ENCODE measurements at places on chromosomes 2 and 18. TPM values are rescaled to one million over a fixed set of nuclear protein-coding genes. Genes with fewer than 3 reads are reported as not detected.

- no peak overlapping the region for H3K4me3 ChIP-seq
- DNase-seq: no peak
- H3K4me1 ChIP-seq: no peaks in the 10 kb centered on the region
- no peak overlapping the region for H3K27ac ChIP-seq
- peaks cover 74% of the 10 kb centered on the region for H3K27me3 ChIP-seq
These were observed 74.1 kb downstream of the VAPA start for GRCh38 chr18:9987931-9988330.

DNA sequence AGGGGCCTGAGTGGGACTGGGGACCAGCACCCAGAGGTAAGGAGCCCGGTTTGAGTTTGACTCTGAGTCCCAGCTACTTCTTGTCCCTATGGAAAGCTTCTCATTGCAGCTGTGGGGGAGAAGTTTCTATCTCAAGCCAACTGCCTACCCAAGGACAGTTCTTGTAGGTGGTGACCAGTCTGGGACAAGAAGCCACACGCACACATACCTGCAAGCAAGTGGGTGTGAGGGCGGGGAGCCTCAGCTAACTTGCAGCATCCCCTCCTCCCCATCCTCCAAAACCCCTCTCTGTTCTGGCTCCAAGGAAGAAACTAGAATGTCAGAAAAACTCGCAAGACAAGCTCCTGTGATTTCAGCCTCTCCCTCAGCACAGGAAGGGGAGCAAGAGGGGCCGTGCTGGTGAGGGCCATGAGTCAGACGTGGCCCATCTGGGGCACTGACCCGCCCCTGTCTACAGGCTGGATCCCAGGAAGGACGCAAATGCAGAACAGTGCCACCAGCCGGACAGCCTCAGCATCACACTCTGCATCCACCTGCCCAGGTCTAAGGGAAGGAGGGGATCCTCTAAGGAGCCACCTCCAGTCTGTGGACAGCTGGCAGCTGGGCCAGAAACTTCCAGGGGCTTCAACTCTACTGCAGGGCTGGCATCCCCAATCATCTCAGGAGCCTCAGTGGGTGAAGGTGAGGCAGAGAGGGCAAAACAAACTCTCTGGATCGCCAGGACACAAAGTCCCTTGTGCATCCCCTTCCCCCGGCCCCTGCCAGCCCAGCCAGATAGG, 103.4 kb downstream of the TNS1 start:
- peaks cover 57% of the 10 kb centered on the region for H3K27me3 ChIP-seq
- no peaks in the 10 kb centered on the region for H3K4me1 ChIP-seq
- no peaks in the 10 kb centered on the region for H3K36me3 ChIP-seq
- DNase-seq: peak; percentile 68

DNA sequence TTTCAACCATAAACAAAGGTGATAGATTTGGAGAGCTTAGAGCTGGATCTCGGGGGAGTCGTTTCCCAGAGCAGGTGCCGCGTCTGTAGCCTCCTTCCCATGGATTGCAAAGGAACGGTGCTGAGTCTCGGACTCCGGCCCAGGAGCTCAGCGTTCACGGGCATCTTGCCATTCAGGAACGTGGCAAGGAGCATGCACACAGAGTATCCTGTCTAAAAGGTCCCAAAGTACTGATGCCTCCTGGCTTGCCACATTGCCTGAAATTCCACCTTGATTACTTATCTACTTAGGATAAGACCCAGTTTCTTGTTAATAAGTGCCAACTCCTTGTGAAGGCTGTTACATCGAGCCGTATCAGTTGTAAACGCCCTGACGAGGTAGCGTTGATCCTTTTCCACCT, 197.8 kb upstream of the MYT1L start:
- H3K4me3 ChIP-seq: no peak overlapping the region
- H3K27me3 ChIP-seq: 0 out of 2 replicates have a peak, but pooled peaks cover 5% of the 10 kb centered on the region
- no peak for DNase-seq
- no peaks in the 10 kb centered on the region for H3K4me1 ChIP-seq

DNA sequence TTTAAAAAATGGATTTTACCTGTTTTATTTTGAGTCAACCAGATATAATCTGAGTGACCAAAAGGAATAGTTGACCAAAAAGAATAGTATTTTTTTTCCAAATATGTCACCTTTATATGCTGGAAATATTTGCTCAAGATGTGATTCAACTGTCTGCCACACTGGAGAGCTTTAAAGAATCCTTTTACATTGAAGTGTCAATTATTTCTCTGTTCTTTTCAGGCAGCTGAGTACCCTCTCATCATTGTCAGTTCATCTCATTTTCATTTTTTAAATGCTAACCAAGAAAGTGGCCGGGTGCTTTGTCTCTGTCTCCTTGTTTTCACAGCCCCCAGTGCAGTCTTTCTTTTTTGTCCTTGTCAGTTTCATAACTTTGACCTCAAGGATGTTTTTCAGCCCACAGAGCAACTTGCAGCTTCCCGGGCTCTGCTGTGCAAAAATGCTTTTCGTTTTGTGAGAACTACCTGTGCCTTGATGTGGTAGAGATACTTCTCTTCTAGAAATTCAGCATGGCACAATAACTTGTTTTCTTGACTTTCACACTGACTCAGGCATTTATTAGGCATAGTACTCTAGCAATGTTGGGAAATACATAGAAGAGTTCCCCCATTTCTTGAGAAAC, 23.4 kb upstream of the CERS6 start:
- H3K27ac ChIP-seq: no peak overlapping the region
- H3K4me1 ChIP-seq: no peaks in the 10 kb centered on the region
- no peak overlapping the region for H3K4me3 ChIP-seq
- H3K36me3 ChIP-seq: no peaks in the 10 kb centered on the region
- H3K27me3 ChIP-seq: no peaks in the 10 kb centered on the region
- DNase-seq: no peak

- no peaks in the 10 kb centered on the region for H3K36me3 ChIP-seq
- no peaks in the 10 kb centered on the region for H3K27me3 ChIP-seq
These were observed 19.0 kb upstream of the XDH start for GRCh38 chr2:31433541-31433940.

- DNase-seq: peak; percentile 67
- no peaks in the 10 kb centered on the region for H3K27me3 ChIP-seq
- peak overlapping the region; percentile 29 for H3K27ac ChIP-seq
- no peaks in the 10 kb centered on the region for H3K36me3 ChIP-seq
- H3K4me3 ChIP-seq: no peak overlapping the region
- peaks cover 29% of the 10 kb centered on the region for H3K4me1 ChIP-seq
These were observed 28.8 kb upstream of the WDR75 start for GRCh38 chr2:189412330-189412953.

GRCh38 chr2:119248751-119249150, 25.1 kb downstream of the STEAP3 start:
- no peak for DNase-seq
- peaks cover 25% of the 10 kb centered on the region for H3K4me1 ChIP-seq
- H3K4me3 ChIP-seq: no peak overlapping the region
- no peak overlapping the region for H3K27ac ChIP-seq
- 0 out of 2 replicates have a peak, but pooled peaks cover 5% of the 10 kb centered on the region for H3K36me3 ChIP-seq

GRCh38 chr2:84302513-84303412, 156.3 kb downstream of the SUCLG1 start:
- peaks cover 2% of the 10 kb centered on the region for H3K4me1 ChIP-seq
- peaks cover 21% of the 10 kb centered on the region for H3K27me3 ChIP-seq
- no peaks in the 10 kb centered on the region for H3K36me3 ChIP-seq
- H3K27ac ChIP-seq: no peak overlapping the region
- no peak overlapping the region for H3K4me3 ChIP-seq

- DNase-seq: no peak
- H3K36me3 ChIP-seq: no peaks in the 10 kb centered on the region
- no peak overlapping the region for H3K4me3 ChIP-seq
- H3K27me3 ChIP-seq: peaks cover 43% of the 10 kb centered on the region
These were observed 990 bp upstream of the GDF7 start for GRCh38 chr2:20666005-20666303.

- H3K27ac ChIP-seq: no peak overlapping the region
- H3K4me1 ChIP-seq: no peaks in the 10 kb centered on the region
- H3K4me3 ChIP-seq: no peak overlapping the region
- DNase-seq: no peak
- H3K27me3 ChIP-seq: no peaks in the 10 kb centered on the region
These were observed 155.1 kb upstream of the CDH2 start for GRCh38 chr18:28332071-28332470.

DNA sequence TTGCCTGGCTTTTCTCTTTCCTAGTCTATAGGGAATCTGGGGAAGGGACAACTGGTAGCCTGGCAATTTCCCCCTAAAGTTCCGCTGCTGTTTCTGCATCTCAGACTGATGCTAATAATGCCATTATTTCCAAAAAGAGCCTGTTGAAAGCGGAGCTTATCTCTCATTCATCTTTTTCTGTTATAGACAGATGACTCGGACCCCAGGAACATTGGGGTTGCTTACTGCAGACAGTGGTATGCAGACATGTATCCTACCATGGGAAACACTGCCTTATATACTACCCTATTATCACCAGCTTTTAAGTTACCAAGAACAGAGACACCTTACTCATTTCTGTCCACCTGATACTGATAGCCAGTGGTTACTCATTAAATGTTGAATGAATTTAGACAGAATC, 15.3 kb downstream of the ETAA1 start:
- H3K27me3 ChIP-seq: no peaks in the 10 kb centered on the region
- peaks cover 9% of the 10 kb centered on the region for H3K36me3 ChIP-seq
- no peak overlapping the region for H3K27ac ChIP-seq
- no peak overlapping the region for H3K4me3 ChIP-seq
- peaks cover 8% of the 10 kb centered on the region for H3K4me1 ChIP-seq

- DNase-seq: no peak
- H3K4me3 ChIP-seq: no peak overlapping the region
- H3K36me3 ChIP-seq: no peaks in the 10 kb centered on the region
- H3K4me1 ChIP-seq: no peaks in the 10 kb centered on the region
- H3K27ac ChIP-seq: no peak overlapping the region
These were observed 71.9 kb downstream of the ADD2 start for GRCh38 chr2:70696142-70696541.

The IL1R2 gene
- total RNA-seq: 6.0 TPM

All from PC-3 (cell line).